ENCODE measurements at places on chromosomes 11 and 22.
A peak's percentile ranks its signal among the peaks of the same experiment; 100 is the strongest.

DNA sequence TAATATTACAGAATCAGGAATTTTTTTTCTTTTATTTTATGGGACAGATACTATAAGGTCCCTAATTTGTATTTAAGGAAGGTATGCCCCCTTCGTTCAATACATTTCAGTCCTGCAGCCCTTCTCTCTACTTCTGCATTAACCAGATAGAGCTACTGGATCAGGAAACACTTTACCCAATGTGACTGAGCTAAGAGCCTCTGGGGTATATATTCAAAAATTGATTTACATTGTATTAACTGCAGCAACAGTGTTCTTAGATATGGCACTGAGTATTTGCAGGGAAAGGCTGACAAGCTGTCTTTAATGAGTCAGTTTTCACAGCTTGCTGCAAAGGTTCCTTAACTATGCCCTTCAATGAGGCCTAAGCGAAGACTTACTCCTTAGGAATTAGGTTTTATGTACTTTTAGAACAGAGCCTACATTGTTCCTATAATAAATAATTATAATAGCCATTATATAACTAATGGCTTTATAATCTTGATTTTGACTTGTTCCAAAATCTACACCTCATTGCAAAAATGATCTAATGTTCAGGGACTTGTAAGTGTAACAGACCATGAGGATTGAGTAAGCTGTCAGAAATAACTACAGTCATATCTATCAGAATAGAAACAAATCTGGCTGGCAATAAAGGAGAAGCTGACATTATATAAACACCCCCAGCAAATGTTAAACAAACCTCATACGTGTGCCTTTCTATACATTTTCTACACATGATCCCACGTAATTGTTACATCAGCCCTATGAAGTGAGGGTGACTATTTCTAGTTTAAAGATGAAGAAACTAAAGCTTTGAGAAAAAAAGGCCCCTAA, 55.0 kb downstream of the DDI1 start:
- no peak for DNase-seq

- peak; percentile 86 for DNase-seq
Measured at GRCh38 chr11:66883016-66883965, 26.4 kb downstream of the LRFN4 start.

DNA sequence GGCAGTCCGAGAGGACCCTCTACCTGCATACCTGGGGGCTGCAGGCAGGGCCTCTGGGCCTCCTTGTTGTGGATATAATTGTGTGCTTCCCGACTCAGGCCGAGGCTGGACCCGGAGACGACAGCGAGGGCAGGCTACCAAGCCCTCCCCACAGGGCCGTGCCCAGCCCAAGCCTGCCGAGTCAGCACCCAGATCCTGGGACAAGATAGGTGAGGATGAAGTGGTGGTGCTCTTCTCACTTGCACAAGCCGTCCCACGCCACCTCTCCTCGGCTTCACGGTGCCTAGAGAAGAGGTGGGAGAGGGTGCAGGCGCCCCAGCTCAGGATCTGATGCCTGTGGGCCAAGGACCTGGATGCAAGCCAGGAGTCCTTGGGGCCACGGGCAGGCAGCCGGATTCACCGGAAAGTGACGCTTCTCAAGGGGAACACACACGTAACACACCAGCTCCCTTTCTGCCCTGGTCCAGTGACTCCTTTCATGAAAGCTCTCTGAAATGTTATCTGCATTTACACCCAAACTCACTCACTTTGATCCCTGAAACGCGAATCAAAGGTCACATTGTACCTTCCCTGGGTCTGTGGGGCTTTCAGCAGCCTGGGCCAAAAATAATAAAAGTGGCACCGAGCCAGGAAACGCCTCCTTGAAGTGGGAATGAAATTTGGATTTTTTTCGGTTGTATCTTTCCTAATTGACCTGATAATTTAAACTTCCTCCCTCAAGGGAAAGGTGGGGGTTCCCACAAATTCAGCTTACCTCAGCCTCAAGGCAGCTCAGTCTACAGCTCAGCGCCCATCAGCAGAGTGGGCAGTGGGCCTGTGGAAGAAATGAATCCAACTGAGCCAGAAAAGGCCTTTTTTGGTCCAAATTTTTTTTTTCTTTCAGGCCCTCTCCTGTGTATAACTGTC, 1.1 kb upstream of the GNB1L start:
- peak; percentile 84 for DNase-seq

DNA sequence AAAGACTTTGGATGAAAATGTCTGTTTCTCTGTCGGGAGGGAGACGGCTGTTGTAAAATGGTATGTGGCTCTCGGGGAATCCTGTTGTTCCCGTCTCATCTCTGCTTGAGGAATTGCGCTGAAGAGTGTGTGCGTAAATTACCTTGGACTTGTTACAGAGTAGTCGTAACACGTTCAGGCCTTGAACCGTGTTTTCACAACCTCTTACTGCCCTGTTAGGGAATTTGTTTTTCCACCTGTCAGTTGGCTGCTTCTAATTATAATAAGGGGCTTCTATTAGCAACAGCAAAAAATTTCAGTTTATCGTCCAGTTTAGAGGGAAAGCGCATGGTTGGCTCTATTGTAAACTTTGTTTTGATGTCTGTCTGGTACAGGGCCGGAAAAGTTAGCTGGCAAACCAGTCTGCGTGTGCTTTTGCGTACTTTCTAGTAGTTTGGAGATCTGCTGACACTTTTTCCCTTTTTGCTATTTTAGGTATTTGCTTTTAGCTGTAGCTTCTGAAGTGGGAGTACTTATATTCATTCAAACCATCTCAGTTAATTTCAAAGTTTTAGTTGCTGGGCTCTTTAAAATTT, 1.5 kb downstream of the HIPK3 start:
- DNase-seq, result no peak

DNA sequence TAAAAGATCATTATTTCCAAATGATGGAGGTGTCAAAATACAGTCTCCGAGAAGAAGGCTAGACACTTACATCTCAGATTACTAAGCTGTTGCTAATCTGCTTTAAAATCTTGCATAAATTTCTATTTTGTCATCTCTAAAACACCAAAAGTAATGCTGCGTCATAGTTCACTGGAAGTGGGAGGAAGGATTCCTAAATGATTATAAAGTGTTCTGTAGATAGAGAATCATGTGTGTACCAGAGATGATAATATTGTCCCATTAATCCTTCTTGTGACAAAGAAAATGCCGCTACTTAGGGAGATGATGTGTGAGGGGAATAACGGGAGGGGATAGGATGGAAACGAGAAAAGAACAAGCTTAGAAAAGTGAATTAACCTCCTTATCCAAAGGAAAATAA, 268.6 kb downstream of the JRKL start:
- no peak for DNase-seq

DNA sequence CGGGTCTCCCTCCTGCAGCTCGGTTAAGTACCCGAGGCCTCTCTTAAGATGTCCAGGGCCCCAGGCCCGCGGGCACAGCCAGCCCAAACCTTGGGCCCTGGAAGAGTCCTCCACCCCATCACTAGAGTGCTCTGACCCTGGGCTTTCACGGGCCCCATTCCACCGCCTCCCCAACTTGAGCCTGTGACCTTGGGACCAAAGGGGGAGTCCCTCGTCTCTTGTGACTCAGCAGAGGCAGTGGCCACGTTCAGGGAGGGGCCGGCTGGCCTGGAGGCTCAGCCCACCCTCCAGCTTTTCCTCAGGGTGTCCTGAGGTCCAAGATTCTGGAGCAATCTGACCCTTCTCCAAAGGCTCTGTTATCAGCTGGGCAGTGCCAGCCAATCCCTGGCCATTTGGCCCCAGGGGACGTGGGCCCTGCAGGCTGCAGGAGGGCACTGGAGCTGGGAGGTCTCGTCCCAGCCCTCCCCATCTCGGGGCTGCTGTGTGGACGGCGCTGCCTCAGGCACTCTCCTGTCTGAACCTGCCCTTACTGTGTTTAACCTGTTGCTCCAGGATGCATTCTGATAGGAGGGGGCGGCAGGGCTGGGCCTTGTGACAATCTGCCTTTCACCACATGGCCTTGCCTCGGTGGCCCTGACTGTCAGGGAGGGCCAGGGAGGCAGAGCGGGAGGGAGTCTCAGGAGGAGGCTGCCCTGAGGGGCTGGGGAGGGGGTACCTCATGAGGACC, 25.0 kb downstream of the FADS3 start:
- no peak for DNase-seq

DNA sequence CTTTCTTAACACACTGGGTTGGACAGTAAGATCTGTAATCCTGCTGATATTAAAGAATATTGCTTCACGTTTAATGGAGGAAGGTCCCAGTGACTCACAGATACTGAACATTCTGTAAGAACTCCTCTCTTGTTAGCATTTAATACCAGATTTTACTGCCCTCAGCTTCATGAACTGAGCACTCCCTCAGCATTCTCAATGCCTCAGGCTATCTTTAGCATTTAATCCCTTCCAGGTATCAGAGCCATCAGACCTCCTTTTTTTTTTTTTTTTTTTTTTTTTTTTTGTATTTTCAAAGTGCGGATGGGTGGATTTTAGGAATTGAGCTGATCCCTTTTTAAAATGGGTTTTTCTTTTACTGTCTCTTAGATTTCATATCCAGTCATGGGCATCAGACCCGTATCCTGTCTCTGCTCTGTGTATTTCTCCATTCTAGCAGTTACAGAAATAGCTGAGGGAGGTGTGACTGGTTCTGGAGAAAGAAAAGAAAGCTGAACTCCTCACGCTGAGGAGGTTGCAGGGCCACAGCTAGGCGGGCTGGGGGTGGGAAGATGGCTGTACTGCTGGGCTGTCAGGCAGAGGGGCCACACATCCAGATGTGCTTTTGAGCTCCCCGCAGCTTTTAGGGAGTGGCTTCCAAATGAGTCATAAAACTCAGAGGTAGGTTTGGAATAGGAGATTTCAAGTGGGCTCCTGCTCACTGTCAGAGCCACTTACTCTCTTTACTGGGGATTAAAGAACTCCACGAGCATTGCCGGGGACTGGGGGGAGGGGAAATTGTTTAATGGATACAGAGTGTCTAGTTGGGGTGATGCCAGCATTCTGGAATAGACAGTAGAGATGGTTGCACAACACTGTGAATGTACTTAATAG, 97.0 kb downstream of the SYT9 start:
- DNase-seq, result no peak

DNA sequence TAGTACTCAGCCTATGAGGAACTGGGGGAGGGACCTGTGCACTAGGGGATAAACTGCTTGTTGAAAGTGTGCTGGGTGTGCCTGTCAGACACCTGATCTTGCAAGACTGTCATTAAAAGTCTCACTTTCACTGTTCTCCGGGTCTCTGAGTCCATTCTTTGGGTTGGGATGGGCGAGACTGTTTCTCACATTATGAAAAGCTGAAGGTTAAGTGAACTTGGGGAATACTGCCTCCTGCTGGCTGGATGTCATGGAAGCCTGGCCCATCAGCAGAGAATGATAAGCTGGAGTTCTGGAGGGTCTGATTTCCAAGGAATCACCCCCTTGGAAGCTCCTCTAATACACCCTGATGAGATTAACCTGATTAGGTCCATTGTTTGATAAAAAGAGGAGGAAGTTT, 9.0 kb upstream of the VPREB1 start:
- DNase-seq, result peak; percentile 81

- no peak for DNase-seq
Measured at GRCh38 chr11:115889712-115890111, 385.5 kb upstream of the CADM1 start.

GRCh38 chr11:69683764-69684333, 8.7 kb upstream of the LTO1 start:
- no peak for DNase-seq

- peak; percentile 53 for DNase-seq
Measured at GRCh38 chr22:48450188-48450825, 1377.4 kb downstream of the BRD1 start.

DNA sequence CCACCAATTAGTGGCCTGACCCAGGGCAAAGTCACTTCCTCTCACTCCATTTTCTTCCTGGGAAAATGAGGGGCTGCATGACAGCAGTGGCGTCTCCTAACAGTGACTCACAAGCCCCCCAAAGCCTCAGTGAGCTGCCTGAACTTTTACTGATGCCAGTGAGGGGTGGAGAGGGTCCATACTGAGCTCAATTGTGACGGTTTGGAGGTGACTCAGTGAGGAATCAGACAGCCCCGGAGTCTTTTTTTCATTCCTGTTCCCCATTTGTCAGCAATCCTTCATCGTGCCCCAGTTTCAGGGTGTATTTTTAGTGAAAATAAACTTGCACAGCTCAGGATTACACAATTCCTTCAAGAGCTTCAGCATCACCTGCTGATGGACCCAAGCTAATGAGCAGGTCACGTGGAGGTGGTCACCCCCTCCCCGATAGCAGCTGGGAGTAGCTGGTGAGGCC, 30.1 kb upstream of the RASD2 start:
- DNase-seq, result no peak

DNA sequence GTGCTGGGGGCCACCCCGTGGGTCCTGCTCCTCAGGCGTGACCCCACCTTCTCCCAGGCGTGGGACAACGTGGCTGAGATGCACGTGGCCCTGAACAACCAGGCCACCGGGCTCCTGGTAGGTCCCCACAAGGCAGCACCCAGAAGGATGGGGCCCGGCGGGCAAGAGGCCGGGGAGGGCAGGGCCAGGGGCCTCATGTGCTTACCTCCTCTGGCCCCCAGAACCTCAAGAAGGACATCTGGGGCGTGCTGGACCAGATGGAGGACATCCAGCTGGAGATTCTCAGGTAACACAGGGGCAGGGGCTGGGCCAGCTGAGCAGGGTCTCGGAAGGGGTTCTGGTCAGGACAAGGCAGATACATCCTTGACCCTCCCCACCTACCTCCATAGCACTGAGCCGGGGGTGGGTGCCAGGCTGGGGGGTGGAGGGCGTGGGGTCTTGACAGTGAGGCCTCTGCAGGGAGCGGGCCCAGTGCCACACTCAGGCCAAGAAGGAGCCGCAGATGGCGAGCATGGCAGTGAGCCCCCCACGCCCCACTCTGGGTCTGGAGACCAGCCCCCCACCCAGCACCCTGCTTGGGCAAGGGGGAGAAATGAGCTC, 186.3 kb downstream of the IGLL1 start:
- no peak for DNase-seq

DNA sequence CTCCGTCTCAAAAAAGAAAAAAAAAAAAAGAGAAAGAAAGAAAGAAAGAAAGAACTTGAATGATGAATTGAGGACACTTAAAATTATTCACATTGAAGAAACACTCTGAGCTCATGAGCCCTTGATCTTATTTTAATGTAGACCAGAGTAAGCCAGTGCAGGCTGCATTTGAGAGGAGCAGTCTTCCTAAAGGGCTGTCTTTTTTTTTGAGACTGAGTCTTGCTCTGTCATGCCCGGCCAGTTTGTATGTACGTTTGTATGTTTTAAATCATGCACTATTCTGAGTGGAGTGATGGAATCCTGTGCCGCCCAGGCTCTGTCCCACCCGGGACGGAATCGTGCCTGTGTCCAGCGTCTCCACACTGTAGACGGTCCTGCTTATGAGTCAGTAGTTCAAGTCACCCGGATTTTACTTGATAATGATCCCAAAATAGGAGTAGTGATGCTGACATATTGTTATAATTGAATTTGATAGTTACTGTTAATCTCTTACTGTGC, 9.6 kb downstream of the FGF4 start:
- no peak for DNase-seq

Measured in activated effector memory CD4-positive, alpha-beta T cell treated with anti-CD3 and anti-CD28 coated beads, Interleukin-2, amount 50 U/mL, for 16 hours (primary cell).